ENCODE measurements at places on chromosomes 7 and 10.
A peak's percentile ranks its signal among the peaks of the same experiment; 100 is the strongest.

DNA sequence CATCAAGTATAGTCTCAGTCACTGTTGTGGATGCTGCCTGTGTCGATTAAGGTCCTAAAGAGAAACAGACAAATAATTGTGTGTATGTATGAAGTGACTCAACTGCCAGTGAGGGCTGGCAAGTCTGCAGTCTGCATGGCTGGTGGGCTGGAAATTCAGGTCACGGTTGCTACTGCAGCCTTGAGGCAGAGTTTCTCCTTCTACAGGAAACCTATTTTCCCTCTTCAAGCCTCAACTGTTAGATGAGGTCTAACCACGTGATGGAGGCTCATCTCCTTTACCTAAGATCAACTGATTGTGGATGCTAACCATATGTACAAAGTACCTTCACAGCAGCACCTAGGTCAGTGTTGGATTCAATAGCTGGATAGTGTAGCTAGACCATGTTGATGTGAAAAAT, 29.9 kb downstream of the MBL2 start:
- DNase-seq = no peak

DNA sequence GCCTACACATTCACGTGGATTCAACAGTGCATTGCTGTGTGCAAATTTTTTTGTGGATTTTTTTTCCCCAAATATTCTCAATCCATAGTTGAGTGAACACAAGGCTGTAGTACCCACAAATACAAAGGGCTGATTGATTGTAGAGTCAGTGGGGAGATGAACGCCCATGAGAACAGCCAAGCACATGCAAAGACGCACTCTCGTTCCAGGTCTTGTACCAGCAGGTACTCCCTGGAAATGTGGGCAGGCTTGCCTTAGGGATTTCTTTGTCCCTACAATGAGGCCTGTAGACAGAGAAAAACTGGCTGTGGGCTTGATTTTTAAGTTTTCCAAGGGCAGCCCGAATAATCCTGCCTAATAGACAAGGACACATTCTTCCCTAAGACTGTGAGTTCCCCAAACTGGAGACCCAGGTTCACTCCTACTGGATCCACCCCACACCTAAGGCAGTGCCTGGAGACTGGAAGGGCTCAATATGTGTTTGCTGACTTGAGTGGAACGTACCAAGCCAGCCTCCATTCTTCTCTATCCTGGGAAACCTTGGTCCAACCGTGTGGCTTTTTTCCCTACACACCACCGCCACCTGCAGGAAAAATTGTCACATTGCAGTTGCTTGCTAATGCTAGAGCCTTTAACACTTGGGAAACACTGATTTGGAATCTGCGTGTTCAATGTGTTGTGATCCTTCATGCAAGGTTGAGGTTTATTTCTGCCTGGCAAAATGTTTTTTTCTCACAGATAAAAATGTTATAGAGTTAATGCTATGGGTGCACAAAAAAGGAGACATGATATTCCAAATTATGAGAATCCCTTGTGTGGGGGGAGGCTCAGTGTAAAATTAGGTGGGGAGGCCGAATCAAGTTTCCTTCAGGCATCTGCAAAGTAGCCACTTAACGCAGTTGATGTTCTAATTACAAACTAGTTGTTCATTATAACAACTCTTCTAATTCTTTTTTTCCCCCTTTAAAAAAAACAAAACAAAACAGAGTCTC, 49.3 kb downstream of the PPP1R17 start:
- peak; percentile 17 for DNase-seq

GRCh38 chr10:75303045-75303777, 67.5 kb upstream of the COMTD1 start:
- DNase-seq = no peak

DNA sequence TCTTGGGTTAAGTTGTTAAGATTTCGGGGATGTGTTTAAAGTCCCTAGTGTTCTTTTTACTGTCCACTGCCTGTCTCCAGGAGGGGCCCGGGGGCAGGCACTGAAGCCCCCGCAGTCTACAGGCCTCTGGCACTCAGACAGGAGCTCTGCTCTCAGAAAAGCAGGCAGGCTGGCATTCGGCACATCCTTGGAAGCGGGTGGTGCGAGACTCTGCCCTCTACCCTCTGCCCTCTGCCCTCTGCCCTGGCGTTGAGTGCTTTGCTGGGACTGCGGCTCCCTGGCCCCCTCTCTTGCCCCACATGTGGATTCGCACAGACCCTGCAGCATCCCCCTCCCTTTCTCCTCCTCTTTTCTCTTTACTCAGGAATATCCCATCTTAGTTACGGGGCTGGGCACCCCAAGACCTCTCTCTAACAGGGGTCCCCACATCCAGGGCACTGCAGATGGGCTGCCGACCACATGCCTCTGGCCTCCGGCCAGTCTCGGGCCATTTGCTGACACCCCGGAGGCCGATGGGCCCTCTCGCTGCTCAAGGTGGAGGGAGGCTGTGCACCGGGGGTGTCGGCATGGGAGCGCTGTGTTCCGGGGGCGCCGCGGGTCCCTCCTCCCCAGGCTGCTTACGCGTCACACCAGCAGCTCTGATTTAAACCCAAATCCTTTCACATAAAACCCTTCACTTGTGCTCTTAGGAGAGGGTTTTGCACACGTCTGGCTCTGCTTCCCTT, 479.9 kb downstream of the DNAJB6 start:
- no peak for DNase-seq

DNA sequence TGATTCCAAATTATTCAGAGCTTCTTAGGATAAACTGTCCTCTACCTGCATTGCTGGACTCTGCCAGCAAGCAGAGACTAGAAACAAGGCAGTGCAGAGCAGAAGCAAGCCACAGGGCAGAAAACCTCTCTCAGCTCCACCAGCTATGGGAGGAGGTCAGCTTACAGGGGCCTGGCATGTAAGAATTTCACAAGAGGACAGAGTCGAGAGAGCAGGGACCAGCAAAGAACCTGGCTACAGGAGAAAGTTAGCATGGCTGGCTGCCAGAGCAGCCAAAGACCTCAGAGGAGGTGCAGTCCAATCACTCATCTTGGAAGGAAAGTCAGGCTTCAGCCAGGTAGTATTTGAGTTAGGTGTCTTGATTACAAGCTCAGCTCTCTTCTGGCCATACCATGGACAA, 62.9 kb downstream of the ENO4 start:
- DNase-seq = no peak

- DNase-seq = no peak
Observed at GRCh38 chr10:77456414-77456813, 181.2 kb downstream of the KCNMA1 start.

GRCh38 chr7:66737667-66738066, 2.9 kb upstream of the RABGEF1 start:
- no peak for DNase-seq

DNA sequence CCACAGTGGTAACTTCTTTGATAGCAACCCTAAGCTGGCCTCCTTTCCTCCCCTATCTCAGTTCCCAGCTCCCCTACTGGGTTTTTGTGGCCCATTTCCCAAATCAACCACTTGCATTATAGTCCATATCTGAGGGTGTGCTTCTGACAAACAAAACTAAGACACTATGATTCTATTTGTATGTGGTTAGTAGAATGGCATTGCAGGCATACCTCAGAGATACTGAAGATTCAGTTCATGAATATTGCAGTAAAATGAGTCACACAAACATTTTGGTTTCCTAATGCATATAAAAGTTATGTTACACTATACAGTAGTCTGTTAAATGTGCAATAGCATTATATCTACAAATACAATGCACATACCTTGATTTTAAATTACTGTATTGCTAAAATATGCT, 15.4 kb upstream of the TMEM243 start:
- DNase-seq = no peak

GRCh38 chr10:44974082-44974627, 4.5 kb downstream of the DEPP1 start:
- DNase-seq = no peak

- DNase-seq = no peak
Observed at GRCh38 chr10:3775696-3776551, 9.1 kb downstream of the KLF6 start.

DNA sequence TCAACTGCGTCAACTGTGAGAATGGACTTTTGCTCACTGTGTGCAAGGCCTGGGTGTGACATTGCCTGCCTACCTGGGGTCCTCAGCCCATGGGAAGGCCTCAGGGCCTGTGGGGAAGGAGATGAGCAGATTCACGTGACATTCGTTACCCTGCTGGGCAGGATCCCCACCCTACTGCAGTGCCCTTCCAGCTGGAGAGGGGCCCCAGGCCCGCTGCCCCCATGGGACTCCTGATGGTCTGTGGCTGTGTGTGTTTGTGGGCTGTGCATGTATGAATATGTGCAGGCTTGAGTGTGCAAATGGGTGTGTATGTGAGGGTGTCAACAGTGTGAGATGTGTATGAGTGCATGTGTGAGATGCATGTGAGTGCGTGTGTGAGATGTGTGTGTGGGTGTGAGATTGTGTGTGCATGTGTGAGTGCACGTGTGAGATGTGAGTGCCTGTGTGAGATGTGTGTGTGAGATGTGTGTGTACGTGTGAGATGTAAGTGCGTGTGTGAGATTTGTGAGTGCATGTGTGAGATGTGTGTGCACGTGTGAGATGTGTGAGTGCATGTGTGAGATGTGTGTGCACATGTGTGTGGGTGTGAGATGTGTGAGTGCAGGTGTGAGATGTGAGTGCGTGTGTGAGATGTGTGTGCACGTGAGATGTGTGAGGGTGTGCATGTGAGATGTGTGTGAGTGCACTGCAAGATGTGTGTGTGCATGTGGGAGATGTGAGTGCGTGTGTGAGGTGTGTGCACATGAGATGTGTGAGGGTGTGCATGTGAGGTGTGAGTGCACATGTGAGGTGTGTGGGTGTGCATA, 29.7 kb downstream of the PPIF start:
- no peak for DNase-seq

- DNase-seq = no peak
Observed at GRCh38 chr10:98258683-98259454, 9.1 kb downstream of the LOXL4 start.

DNA sequence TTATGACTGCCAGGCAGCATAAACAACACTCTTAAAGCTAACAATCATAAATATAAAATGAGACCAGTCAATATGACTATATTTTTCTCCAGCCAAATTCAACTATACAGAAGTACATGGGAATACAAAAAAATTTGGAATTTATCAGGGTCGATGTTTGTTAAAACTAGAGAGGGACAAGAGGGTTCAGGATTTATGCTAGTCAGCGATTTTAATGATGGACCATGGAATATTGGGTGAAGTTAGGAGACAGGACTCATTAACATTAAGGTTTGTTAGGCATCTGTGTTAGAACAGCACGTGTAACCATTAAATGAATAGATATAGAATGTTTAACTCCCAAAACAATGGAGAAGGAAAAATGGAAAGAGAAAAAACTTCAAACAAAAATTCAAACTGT, 146.2 kb downstream of the SEM1 start:
- DNase-seq = no peak

DNA sequence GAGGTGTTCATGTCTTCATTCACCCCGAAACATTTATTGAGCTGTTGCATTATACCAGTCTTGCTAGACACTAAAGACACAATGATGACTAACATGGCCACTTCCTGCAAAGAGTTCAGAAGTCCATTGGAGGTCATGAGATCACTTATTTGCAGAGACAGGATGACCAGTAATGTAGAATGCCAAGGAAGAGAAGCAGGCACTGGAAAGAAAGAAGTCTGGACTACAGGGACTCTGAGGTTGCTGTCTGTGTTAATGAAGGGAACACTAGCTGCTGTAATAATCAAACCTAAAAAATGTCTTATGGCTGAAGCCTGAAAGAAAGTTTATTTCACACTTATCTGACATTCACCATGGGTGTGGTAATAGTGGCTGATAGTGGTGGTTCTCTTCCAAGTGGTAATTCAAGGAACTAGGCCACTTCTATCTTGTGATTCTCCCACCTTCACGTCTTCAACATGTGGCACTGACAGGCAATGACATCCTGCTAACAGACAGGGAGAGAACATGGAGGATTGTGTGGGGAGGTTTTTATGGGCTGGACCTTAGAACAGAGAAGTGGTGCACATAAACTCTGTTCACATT, 89.2 kb upstream of the MKLN1 start:
- DNase-seq = peak; percentile 8

GRCh38 chr10:31949266-31949665, 20.6 kb upstream of the ARHGAP12 start:
- DNase-seq = no peak

DNA sequence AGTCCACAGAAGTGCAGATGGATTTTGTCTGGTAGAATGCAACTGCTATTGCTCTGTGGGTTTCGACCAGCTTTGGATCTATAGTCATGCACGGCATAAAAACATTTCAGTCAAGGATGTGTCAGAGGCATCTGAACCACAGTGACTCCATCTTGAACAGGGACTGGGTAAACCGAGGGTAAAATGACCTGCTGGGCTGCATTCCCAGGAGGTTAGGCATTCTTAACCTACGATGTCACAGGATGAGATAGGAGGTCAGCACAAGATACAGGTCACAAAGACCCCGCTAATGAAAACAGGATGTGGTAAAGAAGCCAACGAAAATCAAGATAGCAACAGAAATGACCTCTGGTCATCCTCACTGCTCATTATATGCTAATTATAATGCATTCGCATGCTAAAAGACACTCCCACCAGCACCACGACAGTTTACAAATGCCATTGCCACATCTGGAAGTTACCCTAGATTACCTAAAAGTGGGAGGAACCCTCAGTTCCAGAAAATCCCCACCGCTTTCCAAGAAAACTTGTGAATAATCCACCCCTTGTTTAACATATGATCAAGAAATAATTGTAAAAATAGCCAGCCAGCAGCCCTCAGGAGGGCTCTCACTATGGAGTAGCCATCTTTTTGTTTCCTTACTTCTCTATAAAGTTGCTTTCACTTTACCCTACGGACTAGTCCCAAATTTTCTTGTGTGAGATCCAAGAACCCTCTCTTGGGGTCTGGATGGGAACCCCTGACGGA, 50.7 kb upstream of the CPXM2 start:
- no peak for DNase-seq

- no peak for DNase-seq
Observed at GRCh38 chr7:94183289-94183749, 179.2 kb upstream of the BET1 start.

- DNase-seq = no peak
Observed at GRCh38 chr7:85508642-85509410, 322.0 kb upstream of the SEMA3D start.

DNA sequence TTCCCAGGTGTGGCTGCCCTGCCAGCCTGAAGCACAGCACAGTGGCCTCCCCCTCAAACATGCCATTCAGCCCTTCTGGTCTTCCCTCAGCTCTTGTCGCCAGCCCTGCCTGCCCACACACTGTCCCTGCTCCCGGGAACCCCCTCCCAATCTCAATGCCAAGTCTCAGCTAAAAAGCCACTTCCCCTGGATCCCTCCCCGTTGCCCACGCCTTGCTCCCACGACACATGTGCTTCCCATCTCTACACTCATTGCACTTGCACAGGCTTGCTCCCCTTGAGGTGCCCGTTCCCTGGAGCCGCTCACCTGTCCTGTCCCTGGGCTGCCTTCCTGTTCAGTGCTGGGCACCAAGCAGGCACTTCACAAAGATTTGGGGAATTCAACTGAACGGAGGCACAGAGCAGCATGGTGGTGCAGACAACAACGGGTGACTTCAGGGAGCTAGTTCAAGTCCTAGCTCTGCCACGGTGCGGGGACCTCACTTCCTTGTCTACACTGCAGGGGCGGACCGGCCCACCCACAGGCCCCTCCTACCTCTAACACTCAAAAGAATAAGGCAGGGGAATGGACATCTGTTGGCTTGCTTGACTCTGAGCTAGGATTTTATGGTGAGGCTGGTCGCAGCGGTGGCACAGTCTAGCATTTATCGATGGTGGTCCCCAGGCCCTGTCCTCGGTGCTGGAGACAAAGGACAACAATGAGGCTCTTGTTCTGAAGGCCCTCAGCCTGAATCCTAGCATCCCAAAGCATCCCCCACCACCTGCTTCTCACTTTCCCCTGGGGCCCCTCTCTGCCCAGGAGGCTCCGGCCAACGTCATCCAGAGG, 18.4 kb downstream of the RGS10 start:
- peak; percentile 43 for DNase-seq

GRCh38 chr10:102106998-102107397, 13.2 kb downstream of the LDB1 start:
- DNase-seq = no peak

Measured in activated CD8-positive, alpha-beta T cell treated with anti-CD3 and anti-CD28 coated beads for 36 hours (primary cell).